ENCODE measurements at places on chromosomes 7 and 10.

GRCh38 chr10:91700788-91701444, 68.0 kb upstream of the PPP1R3C start:
- no peak for DNase-seq

DNA sequence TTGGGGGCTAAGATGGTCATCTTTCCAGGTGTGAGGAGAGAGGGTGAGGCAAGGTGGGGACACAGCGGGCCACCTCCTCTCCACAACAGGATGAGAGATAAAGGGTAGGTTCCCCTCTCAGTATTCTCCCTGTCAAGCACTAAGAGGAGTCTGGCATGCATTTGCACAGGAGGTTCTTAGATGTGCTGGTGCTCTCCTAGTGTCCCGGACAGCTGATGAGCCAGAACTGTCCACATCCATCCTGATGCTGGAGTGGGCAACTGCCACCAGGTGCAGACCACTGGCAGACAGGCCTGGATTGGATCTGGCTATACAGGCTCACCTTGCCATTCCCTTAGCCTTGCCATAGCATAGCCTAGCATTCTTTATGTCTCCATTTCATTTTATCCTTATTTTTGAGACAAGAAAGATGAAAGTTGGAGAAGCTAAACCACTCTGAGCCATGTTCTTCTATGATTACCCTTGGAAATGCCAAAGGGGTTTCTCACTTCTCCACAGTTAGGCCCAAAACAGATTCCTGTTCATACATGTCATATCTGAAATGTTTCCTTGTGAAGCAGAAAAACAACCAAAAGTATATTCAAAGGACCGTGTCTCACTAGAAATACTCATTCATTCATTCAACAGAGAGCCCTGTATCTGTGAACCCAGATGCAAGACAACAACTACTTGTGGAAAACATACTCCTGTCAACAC, 48.8 kb upstream of the ANTXRL start:
- DNase-seq: no peak

DNA sequence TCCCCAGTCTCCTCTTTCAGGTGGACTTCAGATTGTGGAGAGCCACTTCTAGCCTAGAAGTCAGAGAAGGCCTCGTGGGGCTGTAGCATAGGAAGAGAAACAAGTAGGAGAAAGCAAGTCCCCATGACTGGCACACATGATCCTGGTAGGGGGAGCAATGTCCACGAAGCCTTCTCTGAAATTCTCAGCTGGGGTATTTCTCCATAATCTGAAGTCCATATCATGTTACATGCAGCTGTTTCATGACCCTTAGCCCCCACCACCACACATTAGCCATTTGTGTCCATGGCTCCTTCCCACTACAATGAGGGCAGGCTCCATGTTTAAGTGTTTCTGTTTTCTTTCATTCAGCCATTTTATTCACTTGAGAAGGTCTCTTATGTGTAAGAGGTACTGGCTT, 43.2 kb downstream of the LAMB4 start:
- no peak for DNase-seq

GRCh38 chr7:80881351-80881900, 37.4 kb downstream of the SEMA3C start:
- DNase-seq: no peak

DNA sequence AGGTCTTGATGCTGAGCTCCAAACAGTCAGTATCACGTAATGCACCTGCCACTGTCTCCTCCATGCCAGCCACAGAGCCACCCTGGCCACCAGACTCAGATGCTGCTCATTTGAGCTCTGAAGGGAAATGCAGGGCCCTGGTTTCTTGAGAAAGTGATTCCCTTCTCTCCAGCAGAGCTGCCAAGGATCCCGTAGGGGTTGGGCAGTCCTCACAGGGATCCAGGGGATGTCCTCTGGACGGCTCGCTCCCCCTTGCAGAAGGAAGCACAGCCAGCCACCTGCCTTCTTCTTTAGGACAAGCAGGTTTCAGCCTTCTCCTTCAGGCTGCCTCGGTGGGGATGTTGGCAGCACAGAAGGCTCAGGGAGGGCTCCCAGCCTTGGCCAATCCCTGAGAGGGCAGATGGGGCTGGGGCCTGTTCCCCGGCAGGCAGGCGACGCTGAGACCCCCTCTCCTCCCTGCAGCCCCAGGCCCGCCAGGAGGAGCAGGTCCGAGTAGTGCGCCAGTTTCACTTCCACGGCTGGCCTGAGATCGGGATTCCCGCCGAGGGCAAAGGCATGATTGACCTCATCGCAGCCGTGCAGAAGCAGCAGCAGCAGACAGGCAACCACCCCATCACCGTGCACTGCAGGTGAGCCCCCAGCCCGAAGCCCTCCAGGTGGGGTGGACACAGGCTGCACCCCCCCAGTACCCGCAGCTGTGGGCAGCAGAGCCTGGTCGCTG, 48.9 kb downstream of the MKI67 start:
- DNase-seq: no peak

GRCh38 chr7:10889266-10889898, 84.3 kb upstream of the PHF14 start:
- DNase-seq: peak; percentile 4

DNA sequence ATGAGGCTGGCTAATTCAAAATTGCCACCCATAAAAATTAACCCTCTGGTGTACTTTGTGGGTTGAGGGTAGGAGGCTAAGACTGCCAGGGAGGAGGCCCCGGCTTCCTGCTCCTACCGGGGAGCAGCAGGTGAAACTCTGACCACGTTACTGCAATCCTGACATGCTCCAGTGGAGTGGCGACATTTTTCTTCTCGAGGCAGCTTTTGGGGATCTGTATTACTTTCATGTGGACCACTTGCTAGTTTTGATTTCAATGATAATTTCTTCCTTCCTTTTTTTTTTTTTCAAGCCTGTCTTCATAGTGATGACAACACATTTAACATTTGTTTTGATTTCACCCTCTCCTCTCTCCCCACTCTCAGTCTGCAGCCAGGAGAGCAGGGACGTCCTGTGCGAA, 14.6 kb downstream of the GATA3 start:
- no peak for DNase-seq

DNA sequence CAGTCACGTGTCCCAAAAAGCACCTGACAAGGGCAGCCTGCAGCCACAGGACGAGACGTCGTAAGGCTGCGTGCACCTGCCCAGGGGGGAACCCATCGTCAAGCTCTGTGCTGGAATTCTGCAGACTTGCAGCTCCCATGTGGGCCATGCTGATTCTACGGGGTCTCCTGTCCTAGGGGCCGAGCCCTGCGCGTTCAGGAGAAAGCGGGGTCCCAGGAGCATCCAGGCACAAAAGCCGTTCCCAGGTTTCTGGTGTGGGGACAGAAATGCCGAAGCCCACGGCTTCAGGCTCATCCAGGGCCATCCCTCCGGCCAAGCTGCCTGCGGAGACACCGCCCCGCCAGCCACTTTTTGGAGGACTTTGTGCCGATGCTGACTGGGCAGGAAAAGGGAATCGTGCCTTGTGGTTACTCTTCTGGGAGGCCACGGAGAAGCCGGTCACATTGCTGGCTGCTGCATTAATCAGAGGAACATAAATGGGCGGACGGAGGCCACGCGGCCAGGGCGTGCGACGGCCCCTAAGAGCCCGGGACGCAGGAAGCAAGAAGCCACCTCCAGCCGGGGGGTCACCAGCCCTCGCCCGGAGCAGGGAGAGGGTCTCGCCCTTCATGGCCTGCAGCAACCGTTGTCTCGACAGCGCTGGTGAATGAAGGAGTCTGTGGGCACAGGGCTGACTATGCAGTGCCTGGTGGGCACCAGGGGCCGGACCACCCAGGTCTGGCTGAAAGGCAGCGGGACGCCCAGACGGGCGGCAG, 62.6 kb upstream of the PDGFA start:
- DNase-seq: no peak

DNA sequence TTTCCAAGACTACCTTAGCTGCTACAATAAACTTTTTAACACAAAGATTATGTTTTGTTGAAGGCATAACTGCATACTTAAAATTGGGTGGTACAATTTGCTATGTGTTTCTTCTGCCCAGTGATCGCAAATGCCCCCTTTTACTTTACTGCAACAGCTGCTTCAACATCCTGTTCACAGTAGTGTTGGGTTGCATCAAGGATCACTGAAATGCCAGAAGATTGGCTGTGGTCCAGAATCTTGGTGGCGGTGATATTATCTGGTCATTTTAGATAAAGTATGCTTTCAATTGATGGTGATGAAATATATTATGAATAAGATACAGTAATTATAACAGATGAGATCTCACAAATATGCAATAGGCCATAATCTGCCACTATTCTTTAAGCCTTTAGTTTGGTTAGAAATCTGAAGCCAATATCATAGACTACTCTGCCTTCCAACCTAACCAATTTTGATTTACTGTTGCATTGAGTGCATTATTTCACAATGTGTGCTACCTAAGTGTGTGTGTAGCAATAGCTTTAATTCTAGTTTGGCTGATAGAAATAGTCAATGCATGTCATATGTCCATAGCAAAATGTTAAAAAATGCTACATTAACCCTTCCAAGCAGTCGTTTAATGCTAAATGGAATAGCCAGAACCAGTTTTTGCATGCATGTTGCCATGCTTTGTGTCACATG, 29.8 kb upstream of the ING3 start:
- no peak for DNase-seq

DNA sequence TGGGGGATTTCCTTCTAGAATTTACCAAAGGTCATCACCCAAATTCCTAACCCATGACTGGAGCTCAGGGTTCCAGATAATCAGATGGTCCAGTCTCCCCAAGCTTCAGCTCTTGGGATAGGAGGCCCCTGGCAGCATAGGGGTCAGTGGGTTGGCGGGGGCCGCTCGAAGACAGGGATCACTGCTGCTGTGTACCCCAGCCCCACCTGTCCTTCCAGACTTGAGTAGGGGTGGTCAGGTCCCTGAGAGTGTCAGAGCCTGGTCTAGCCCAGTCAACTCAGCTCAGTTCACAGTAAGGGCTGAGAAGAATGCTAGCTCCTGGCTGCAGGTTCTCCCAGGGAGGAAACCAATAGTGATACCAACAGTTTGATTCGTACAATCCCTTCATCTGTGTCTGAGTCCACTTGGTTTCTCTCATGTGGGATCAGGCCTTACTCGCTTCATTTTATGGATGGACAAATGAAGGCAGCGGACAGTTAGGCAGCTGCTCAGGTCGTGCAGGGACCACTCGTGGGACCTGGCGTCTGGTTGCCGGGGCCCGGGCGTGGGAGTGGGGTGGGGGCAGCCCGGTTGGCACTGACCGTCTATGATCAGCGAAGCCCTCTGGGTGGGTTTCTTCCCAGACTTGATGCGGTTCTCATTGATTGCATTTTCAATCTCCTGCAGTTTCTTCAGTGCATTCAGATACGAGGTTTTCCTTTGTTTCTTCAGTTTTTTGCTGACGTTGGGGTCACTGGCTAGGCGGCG, 78.9 kb downstream of the PRPF18 start:
- no peak for DNase-seq

DNA sequence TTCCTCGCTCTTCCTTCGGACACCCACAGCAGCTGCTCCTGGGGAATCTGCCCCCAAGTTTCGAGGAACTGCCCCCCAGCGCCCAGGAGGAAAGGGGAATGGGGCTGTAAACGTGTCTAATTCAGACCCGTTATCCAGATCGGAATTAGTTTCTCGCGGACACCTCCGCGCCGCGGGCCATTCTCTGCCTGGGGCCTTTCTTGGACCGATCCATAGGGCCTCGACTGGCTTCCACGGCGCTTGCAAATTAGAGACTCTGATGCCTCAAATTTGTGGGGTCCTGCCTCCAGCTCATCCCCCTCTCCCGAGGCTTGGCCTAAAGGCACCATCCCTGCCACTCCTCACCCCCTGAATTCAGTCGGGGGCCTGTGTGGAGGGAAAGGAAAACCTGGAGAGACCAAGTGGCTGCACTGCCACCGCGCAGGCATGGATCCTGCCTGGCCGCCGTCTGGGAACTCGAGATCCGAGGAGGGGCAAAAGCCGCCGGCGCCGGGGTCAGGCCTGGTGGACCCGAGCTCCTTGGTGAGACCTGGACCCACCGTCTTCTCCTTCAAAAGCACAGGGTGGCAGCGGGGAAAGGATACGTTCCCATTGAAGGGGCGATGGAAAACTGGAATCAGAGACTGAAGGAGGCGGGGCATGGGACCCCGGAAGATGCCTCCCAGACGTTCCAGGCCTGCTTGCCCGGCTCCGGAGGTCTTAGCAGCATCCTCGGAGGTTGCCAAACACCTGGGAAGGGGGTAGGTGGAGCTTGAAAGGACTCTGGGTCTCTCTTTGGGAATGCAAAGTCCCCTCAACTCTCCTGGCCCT, 13.7 kb downstream of the LBX1 start:
- no peak for DNase-seq

- DNase-seq: no peak
Measured at GRCh38 chr7:21690705-21691104, 147.9 kb downstream of the DNAH11 start.

GRCh38 chr10:102246261-102246660, 929 bp downstream of the GBF1 start:
- DNase-seq: no peak

GRCh38 chr7:87548123-87548919, 52.4 kb downstream of the ABCB1 start:
- DNase-seq: no peak

GRCh38 chr10:19518632-19519031, 297.6 kb upstream of the PLXDC2 start:
- DNase-seq: no peak

GRCh38 chr7:158407581-158408317, 179.9 kb downstream of the PTPRN2 start:
- no peak for DNase-seq

DNA sequence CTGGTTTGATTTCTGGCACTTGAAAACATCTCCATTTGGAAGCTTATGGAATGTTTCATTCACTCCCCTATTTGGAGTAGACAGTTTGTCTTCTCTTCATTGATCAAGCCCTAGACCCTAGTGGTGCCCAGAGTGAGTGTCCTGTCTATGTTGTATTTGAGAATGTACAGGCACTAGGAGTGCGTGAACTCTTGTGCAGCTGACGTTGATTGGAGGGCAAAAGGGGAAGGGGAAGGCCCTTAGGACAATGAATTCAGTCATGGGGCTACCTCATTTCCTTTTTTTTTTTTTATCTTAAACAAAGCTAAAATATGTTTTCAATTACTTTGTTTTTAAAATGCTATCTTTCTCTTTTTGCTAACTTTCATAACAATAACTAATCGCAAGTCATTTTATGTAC, 66.5 kb downstream of the ADD3 start:
- DNase-seq: no peak

GRCh38 chr7:36949711-36950600, 225.7 kb upstream of the AOAH start:
- no peak for DNase-seq

GRCh38 chr10:69107176-69107490, 16.8 kb upstream of the VPS26A start:
- no peak for DNase-seq

DNA sequence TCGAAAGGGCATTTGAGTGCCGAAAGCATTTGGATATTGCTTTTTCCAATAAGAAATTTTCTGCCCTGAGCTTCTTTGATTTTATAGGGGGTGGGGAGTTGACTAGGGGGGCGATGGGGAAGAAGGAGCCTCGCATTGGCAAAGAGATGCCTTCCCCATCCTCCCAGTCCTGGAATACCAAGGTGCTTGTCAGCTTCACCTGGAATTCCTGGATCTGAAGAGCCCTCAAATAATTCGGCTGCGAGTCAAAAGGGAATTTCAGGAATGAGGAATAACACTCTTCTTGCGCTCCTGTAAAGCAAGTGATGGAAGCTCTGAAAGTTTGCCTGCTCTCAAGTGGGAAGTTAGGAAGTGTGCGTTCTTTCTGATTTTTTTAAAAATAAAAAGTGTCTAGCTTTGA, 7.3 kb downstream of the NXPH1 start:
- no peak for DNase-seq

- no peak for DNase-seq
Measured at GRCh38 chr7:151018421-151019129, 5.7 kb downstream of the ATG9B start.

- no peak for DNase-seq
Measured at GRCh38 chr7:54485044-54485443, 57.1 kb upstream of the VSTM2A start.

Data from activated CD8-positive, alpha-beta memory T cell treated with anti-CD3 and anti-CD28 coated beads for 1 hour (primary cell).